ENCODE measurements at places on chromosomes 1 and 21.

GRCh38 chr1:60228041-60228491 lies 154.5 kb upstream of the C1orf87 start:
- DNase-seq, result no peak

GRCh38 chr1:15088281-15088971 lies 65.1 kb upstream of the TMEM51 start:
- DNase-seq, result no peak

GRCh38 chr1:41444246-41444645 lies 40.2 kb downstream of the EDN2 start:
- peak; percentile 6 for DNase-seq

GRCh38 chr1:230103306-230104173 lies 36.5 kb downstream of the GALNT2 start:
- DNase-seq, result peak; percentile 33

All from OCI-M1 (cell line).